Glomerular endothelial cell (primary cell): ENCODE measurements at places on chromosomes 3 and 15. TPM values are rescaled to one million over a fixed set of nuclear protein-coding genes. Genes with fewer than 3 reads are reported as not detected.

Gene FETUB
- total RNA-seq, result not detected in 2 replicates

Gene SEMA6D
- total RNA-seq, result 2.7 and 5.6 TPM in 2 replicates

DNA sequence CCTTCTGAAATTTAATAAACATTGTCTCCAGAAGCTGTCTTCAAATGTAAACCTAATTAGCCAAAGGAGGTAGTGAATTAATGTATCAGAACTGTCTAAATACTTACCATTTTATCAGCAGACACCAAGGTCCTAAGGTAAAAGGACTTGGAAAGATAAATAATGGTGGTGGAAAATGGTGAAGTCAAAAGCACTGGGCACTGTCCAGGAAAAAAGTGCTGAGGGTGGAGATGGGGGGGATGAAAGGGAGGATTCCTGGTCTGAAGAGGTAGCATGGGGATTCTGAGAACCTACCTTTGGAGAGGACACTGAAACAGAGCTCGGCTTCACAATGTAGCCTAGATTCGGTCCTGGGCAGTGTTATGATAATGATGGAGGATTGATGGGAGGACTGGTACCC is 149.0 kb upstream of the DPH6 start:
- no peak for DNase-seq

GRCh38 chr3:45302470-45302869 is 76.4 kb upstream of the TMEM158 start:
- DNase-seq, result no peak

- no peak for DNase-seq
Measured at GRCh38 chr3:58356054-58356453, 23.4 kb downstream of the PXK start.

DNA sequence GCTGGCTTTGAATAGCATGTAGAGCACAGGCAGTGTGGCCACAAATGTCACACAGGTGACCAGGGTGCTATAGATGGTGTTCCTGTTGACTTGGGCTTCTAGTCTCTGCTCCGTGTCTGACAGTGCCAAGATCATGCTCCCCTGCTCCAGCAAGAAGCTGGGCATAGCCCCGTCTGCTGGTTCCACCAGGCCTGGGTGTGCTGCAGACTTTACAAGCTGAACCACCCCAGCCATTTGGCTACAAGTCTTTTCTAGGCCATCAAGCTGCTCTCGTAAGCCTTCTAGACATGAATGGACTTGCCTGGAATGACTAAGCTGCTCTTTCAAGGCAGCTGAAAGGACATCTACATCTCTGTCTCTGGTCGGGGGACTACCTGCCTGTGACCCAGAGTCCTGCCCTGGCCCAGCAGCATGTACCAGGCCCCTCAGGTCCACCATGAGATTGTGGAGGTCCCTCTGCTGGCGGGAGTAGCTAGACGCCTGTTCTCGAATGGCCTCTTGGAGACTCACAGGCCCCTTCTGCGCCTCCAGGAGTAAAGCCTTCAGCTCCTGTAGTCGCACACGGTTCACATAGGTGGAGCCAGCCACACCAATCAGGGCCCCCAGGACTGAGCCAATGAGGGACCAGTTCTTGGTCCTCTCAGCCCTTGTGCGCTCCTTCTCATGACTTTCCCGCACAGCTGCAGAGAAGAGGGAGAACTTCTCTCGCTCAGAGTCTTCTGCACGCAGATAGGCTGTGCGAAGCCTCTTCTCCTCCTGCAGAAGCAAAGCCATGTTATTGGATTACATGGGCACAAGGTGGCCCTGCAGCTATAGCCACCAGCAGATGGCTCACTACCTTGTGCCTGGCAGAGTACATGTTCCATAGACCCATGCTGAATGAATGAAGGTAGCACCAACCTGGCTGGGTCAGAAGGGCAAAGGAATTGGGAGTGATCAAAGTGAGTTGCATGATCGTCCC is 2.8 kb upstream of the PLXNB1 start:
- DNase-seq, result no peak
